Inflammatory macrophage (primary cell): ENCODE measurements at places on chromosomes 1 and 21.

GRCh38 chr1:165367375-165367993 lies 11.0 kb upstream of the LMX1A start:
- DNase-seq, result peak; percentile 58

DNA sequence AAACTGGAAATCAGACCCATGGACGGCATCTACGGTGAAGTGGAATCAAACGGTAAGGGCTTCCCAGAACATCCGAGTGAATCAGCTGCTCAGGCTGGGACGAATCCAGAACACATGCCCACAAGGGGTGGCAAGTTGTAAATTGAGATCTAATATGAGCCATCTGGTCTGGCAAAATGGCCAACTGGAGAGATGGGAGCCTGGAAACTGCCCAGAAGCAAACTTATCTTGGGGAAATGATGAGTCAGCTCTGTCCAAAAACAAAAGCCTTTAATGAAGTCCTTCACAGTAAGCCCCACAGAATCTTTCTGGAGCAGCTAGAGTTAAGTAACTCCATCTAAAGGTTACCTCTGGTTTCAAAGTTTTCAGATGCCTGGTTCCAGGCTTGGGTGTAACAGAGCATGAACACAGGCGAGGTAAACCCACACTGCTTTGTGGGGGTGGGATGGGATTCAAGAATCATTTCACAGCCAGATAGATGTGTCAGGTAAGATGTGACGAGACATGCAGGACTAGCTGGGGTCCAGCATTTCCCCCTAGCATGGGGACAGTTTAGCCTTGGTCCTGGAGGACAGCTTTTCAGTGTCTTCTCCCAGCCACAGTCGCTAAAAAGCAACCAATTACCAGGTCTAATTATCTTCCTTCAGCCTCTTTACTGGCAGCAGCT lies 10.5 kb upstream of the SRP9 start:
- no peak for DNase-seq

- no peak for DNase-seq
These were observed 53.3 kb upstream of the ZC3H11B start for GRCh38 chr1:219666242-219666641.

DNA sequence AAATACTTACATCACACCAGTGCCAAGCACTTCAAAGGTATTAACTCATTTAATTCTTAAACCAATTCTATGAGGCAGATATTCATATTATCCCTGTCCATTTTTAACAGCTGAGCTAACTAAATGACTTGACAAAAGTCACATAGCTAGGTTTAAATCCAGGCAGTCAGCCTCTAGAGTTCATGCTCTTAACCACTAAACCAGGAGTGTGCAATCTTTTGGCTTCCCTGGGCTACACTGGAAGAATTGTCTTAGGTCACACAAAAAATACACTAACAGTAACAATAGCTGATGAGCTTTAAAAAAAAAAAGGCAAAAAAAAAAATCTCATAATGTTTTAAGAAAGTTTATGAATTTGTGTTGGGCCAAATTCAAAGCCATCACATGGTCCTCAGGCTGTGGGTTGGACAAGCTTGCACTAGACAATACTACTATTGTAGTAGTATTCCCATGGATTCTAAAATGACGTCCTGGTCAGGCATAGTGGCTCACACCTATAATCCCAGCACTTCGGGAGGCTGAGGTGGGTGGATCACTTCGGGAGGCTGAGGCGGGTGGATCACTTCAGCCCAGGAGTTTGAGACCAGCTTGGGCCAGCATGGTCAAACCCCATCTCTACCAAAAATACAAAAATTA lies 10.0 kb downstream of the UBR4 start:
- no peak for DNase-seq

GRCh38 chr1:151072224-151072623 lies 1.7 kb downstream of the GABPB2 start:
- DNase-seq, result no peak

DNA sequence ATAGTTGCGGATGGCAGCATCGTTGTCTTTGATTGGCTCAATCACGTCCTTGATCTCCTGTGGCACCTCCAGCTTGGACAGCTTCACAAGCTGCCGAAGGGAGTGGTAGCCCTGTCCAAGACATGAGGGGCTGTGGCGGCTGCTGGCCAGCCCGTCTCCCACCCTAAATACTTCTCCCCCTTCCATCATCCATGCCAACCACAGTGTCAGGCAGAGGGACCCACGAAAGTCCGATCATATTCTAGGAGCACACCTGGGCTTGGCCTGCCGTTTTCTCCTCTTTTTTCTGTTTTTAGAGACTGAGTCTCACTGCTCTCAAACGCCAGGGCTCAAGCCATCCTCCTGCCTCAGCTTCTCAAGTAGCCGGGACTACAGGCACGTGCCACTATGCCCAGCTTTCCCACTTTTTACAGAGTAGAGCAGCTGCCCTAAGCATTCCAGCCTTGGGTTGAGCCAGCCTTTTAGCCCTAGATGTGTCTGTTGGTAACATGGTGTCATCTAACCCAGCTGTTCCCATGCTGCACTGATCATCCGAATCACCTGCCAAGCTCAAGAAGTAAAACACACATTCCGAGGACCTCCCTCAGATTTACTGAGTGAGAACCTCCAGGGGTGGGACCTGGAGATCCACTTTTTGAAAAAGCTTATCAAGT lies 10.4 kb downstream of the MTHFR start:
- no peak for DNase-seq

- no peak for DNase-seq
These were observed 60.8 kb downstream of the BCAR3 start for GRCh38 chr1:93620841-93621210.

GRCh38 chr1:154330669-154331068 lies 5.3 kb downstream of the ATP8B2 start:
- DNase-seq, result no peak

DNA sequence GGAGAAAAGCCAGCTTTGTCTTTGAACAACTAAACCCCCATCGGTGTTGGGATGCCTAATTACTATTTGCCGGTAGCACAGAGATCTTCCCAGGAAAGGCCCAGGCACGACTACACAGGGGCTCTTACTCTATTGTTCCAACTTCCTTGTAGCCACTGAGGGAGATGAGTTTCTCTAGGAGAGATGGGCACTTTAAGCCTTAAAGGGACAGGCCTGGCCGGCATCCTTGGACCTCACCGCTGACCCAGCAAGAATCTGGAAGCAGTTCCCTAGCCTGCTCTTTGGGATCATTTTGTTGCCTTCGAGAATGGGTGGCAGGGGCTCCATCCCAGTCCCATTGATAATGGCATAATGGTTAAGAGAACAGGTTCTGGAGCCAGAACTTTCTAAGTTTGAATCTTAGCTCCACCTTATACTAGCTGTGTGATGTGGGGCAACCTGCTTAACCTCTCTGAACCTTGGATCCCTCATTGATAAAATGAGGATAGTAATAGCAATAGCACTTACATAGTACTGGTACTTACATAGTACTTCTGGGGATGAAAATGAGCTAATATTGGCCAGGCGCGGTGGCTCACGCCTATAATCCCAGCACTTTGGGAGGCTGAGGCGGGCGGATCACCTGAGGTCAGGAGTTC lies 239.1 kb upstream of the TMEM51 start:
- no peak for DNase-seq

DNA sequence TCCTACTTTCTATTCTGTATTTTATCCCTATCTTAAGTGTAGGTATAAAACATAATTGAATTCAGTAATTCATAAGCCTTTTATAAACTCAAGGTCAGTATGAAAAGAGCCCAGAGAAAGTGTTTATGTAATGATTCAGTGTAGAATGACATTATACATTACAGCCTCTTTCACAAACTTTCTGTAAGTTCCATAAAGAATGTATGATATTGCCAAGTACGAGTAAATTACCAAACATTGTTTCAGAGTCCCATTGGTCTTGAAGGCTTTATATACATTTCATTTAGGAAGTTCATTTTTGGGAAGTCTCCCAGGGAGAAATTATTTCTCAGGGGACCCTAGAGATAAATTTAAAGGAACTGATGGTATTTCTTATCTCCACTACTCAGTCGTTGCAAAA lies 37.8 kb upstream of the VAMP3 start:
- DNase-seq, result no peak

DNA sequence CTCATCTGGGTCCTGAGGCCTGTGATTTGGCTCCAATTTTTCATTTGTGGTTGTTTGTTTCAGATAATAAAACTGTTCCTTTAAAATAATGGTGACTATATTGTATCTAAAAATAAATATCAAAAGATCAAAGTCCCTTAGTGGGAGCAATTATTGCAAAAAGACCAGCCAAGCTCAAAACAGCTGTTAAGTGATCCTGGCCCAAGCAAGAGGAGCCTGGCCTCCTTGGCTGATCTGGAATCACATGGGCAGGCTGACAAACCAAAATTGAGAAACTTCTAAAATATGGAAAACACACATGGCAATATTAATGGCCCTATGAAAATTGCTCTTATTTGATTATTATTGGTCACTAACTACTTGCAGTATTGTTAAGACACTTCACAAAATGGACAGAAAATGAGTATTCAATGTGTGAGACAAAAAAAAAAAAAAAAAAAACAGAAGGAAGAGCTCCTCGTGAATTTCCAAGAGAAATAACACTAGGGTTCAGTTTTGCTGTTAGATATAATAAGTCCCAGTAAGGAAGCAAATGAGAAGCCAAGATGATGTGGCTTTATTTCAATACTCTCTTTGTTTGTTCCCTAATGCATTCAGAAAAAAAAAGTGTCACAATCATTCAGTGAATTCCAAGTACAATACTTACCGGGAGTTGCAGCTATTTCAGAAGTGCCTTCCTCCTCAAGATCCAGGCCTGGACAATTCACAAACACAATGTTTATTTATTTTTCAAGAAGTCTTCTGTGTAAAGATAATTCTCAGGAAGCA lies 105.1 kb downstream of the SEC16B start:
- no peak for DNase-seq

- no peak for DNase-seq
These were observed 20.9 kb downstream of the SLC30A1 start for GRCh38 chr1:211557894-211558625.

DNA sequence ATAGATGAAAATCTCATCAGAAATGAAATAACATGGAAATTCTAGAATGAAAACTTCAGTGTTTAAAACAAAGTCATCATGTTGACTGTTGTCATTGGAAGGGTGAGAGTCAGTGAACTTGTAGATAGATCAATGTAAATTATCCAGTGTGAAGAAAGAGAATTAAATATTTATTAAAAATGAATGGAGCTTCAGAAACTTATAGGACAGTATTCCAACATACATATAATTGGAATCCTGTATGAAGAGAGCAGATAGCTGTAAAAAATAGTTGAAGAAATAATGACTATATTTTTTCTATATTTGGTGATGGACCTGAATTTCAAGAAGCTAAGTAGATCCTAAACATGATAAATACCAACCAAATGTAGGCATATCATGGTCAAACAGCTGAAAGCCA lies 60.0 kb downstream of the MAN1A2 start:
- no peak for DNase-seq

GRCh38 chr1:247419336-247419735 lies 3.4 kb downstream of the NLRP3 start:
- no peak for DNase-seq

GRCh38 chr21:14870853-14871149 lies 194.0 kb downstream of the NRIP1 start:
- DNase-seq, result no peak

- no peak for DNase-seq
These were observed 1577.9 kb downstream of the PLA2G4A start for GRCh38 chr1:188406636-188407035.

DNA sequence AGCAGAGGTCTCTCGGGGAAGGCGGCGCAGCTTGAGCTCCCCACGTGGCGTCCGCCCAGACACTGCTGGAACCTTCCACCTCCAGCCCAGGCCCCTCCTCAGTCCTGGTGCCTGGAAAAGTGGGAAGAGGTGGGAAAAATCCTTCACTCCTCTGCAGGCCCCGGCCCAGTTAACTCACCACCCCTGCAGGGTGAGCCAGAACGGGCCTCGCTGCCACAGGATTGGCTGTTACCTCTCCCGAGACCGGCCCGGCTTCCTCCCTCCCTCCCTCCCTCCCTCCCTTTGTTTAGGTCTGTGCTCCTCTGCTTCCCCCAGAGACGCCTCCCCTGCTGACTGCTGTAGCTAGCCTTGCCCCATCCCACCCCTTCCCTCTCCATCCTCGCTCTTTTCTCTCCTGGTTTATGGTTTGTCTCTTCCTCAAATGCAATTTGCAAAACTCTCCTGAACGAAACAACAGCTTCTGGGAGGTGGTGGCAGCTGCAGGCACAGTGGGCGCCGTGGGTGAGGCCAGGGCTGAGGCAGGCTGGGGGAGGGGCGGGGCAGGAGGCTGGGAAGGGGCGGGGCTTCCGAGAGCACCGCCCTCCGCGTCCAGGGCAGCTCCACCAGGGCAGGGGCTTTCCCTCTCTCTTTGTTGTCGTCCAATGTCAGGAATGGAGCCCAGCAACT lies 6.5 kb downstream of the CAPN9 start:
- no peak for DNase-seq

DNA sequence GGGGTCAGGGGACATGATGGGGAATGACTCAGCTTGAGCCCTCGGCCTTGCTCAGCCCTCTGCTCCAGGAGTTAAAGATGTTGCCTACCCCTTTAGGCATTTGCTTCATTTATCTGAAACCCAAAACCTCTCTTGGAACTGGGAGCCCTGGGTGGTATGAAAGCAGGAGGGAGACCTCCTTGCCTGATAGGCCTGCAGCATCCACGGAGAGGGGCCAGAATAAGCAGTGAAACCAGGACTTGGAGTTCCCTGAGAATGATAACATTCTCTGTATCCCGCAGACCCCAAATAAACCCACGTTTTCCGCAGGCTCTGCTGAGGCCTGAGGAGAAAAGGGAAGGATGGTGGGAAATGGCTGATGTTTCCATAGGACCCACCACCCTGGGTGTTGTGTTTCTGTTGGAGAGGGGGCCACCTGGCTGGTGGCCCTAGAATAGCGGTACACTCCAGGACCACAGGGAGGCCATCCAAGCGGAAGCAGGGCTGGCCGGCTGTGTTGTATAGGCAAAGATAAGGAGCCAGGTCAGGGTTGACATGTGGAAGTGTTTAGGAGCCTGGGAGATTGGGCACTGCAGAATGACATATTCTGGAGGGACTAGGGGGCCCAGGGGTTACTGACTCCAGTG lies 77.4 kb downstream of the FOXD2 start:
- no peak for DNase-seq

- no peak for DNase-seq
These were observed 98.0 kb downstream of the ST3GAL3 start for GRCh38 chr1:43805340-43805739.

DNA sequence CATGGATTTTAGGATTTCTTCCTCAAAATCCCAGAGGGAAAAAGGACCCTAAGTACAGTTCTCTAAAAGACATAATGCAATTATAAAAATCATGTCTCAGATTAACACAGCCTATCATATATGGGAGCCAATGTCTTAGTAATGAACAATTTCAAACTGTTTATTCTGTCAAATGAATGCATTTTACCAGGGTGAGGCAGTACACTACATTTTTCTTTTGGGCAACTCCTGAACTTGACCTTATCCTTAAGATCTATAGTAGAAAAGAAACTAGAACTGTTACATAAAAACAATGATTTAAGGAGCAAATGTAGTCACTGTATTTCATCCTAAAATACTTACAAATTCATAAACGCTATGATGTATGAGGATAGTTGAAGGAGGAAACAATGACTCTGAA lies 226.3 kb upstream of the B3GALT2 start:
- DNase-seq, result no peak
